Inflammatory macrophage treated with lipopolysaccharide for 4 hours (primary cell): ENCODE measurements at places on chromosomes 6 and 20.
A peak's percentile ranks its signal among the peaks of the same experiment; 100 is the strongest.

DNA sequence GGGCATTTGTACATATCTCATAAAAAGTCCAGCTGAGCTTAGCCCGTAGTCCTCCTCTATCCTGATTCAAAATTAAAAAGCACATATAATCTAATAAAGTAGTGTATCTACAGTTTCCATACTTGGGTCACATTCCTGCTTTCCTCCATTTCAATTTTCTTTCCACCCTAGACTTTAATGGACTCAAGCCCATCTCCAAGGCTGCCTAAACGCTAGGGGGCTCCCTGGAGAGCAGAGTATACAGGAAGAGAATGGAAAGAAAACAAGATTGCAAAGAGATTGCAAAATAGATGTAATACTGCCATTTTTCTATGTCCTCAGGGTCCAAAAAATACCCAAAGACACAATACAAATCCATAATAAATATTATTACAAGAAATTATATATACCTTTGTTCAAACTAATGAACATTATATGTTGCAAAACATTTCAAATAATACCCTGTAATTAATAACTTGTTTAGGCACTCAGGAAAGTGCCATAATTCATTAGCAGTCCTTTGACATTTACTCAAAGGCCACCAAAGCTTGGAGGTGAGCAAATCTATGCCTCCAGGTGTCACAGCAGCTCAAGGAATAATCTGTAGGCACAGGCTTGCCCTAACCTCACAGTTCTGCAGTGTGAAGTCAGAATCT, 2.4 kb upstream of the MCM3 start:
- DNase-seq = peak; percentile 88

DNA sequence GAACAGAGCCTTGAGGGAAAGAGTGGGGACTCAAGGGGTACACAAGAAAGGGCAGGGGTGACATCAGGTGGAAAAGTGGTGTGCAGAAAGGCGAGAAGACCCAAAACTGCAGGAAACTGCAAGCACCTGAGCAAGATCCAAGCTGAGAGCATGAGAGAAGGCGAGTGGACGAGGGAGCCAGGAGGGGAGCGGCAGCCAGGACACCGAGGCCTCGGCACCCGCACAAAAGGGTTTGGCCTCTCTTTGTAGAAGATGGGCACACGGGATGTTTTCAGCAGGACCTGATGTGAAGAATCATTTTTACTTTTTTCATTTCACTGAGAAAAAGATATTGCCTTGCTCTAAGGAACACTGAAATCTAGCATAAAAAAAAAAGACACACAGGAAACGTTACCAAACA, 82.1 kb upstream of the FOXQ1 start:
- no peak for DNase-seq

- DNase-seq = no peak
Measured at GRCh38 chr6:157271911-157272310, 51.4 kb downstream of the TMEM242 start.

DNA sequence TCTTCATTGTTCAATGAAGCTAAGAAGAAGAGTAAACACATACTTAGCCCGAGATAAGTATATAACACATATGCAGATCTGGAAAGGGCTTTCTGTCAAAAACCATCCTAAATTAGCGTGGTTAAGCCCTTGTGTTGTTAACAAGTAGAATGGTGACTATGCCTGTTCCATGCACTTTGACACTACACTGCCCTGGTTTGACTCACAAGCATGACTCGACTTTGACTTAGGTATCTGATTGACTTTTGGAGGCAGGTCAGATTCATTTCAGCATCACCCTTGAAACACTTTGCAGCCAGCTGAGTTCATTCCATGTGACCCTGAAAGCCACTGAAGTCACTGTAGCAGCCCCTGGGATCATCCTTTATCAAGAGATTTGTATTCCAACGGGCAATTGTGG, 239.8 kb downstream of the TBX18 start:
- no peak for DNase-seq

DNA sequence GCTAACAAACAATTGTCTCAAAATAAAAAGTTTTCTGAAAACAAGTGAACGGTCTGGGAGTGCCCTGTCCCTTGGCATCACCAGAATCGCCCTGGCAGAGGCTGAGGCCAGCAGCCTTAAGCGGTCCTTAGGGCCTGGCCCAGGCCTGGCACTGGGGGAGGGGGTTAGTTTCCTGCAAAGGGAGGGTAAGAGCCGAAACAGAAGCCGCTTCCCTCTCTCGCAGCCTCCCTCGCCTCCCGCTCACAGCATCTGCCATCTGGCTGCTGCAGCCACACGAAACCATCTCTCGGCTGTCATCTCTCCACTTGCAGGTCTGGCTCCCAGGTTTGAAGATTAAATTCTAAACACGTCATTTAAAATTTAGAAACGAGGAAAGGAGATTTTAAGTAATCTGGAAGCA, 31.5 kb downstream of the PMEPA1 start:
- no peak for DNase-seq

DNA sequence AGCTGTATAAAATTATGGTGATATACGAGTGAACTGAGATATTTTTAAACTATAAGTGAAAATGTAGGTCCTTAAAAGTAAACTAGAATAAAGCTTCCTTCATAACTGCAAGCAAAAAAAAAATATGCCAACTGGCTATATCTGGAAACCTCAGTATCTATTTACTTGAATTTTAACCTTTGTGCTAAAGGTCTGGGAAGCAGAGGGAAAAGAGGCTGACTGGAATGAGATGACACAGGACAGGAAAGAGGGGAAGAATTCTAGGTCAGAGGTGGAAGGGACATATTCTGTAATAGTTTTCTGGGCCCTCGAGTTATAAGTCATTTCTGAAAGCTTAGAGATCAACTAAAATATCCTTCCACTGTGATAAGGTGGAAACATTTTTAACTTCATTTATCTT, 46.8 kb downstream of the AIG1 start:
- no peak for DNase-seq

GRCh38 chr20:1427457-1428054, 34.7 kb upstream of the FKBP1A start:
- no peak for DNase-seq

DNA sequence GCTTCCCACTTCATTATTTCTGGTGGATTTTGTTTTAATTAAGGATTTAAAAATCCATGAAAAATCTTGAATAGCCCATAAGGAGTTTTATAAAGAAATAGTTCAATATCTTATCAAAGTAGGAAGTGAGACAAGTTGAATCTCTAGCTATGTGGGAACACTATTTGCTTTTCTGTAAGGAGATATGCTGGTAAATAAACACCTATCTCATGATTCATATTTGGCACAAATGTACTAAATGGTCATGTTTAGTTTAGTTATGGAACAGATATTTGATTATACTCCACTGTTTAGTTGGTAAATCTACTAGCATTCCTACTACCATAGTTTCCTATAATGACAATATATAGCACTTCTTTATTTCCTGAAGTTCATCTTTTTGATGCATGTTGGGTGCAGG, 239.9 kb upstream of the CEP162 start:
- DNase-seq = no peak

DNA sequence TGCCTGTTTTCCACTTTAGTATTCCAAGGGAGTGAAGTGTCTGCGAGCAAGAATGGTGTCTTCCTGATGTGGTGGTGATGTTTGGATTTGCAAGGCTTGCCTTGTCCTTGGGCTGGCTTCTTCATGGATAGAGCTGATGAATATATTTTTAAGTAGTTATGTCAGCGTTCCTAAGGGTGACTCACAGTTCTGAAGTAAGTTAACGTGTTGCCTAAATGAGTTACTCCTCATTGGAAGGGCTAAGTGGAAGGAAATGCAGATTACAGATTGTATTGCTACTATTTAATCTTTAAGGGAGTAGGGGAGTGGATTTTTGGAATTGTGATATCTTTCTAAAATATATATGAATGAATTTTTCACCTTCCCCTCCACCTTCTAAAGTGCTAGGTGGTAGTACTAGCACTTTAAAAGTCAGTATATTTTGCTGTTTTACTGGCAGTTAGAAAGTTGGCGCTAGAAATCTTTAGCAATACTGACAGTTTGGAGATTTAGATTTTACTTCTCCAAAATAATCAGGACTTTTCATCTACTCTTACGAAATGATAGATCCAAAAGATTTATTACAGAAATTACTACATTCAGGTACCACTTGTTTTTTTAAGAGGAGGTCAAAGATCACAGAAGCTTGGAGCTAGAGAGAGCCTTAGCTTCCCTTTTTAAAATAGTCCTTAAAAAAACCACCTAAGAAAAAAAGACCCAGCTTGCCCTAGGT, 197.4 kb downstream of the JARID2 start:
- DNase-seq = peak; percentile 84

GRCh38 chr20:63740070-63740626, 572 bp downstream of the SLC2A4RG start:
- no peak for DNase-seq

DNA sequence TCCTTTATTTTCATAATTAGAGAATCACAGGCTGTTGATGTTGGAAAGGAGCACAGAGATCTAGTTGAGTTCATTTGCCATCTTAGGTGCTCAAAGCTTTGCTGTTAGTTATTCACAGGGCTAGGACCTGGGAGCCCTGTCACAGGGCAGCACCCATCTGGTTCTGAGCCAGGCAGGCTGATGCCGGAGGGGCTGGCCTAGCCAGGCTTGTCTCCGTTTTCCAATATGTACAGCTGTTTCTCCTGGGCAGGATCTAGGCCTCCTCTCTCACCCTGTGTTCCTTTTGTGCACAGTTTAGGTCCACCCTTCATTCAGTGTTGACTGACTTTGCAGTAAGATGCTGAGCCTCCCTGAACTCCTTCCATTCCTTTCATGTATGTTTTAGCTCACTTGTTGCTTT, 33.4 kb downstream of the LRRC1 start:
- DNase-seq = no peak

DNA sequence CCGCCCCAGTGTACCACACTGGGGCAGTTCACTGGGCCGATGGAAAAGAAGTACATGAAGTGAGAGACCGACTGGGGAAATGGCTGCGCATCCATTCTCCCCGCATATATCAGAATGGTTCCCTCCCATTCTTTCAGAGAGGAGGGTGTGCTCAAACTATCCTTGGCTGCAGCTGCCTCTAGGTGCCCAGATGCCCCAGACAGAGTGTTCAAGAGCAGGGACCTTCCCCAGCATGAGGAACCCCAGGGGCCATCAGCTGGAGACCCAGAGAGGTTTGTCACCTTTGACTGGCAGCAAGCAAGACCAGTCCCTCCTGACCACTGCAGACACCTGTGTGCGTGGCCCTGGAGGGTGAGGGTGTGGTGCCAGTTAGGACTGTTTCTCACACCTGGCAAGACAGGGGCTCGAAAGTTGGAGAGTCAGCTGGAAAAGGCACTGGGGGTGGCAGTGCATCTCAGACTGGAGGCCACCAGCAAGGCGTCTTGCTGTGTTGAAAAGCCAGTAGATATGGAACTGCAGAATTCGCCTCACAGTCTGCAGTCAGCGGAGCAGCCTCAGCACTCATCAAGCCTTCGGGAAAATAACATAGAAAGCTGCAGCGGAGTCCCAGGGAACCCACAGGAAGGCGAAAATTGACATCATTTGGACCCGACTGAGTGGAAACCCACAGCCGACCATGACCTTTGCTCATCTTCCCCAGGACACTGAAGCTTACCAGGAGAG, 76.7 kb downstream of the GPR6 start:
- no peak for DNase-seq

- DNase-seq = peak; percentile 83
Measured at GRCh38 chr6:163585932-163586437, 171.5 kb downstream of the QKI start.

GRCh38 chr20:54590856-54591255, 115.5 kb downstream of the DOK5 start:
- no peak for DNase-seq

GRCh38 chr6:167296902-167297301, 5.8 kb downstream of the UNC93A start:
- no peak for DNase-seq

GRCh38 chr6:56953597-56954402, 1.1 kb upstream of the BEND6 start:
- DNase-seq = peak; percentile 20

GRCh38 chr6:52340603-52340880, 21.4 kb upstream of the PAQR8 start:
- no peak for DNase-seq

- DNase-seq = peak; percentile 37
Measured at GRCh38 chr6:132733814-132734213, 20.0 kb upstream of the VNN1 start.

- DNase-seq = peak; percentile 59
Measured at GRCh38 chr6:16901306-16901705, 140.0 kb upstream of the ATXN1 start.

GRCh38 chr6:33168284-33168601, 24.0 kb downstream of the COL11A2 start:
- no peak for DNase-seq

- DNase-seq = no peak
Measured at GRCh38 chr6:106064142-106064541, 22.0 kb upstream of the PRDM1 start.

GRCh38 chr6:146253691-146254090, 224.8 kb downstream of the GRM1 start:
- DNase-seq = no peak

DNA sequence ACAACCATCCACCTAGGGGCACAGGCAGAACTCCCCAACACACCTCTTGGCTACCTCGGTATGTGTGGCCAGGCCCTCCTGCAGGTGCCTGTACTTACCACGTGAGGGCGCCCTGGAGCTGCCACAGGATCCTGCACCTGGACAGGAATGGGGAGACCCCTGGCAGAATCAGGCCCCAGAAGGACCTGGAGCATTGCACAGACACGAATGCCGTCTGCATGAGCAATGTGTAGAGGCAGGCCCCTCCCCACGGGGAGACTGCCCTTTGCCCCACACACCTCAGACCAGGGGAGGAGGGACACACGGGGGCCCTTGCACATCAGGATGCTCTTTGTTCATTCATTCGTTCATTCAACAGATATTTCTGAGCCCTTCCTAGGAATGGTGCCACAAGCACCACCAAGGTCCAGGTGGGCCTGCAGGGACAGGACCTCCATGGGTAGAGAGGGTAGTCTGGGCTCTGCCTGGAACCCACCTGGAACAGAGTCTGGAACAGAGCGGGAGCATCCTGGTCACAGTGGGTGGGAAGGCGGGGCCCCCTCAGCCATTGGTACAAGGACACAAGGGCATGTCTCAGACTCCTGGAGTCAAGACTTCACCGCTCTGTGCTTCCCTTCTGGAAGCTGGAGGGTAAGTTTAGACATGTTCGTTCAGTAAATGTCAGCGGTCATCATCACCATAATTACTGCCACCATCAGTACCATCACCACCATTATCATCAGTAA, 32.3 kb downstream of the YTHDF1 start:
- DNase-seq = peak; percentile 16

DNA sequence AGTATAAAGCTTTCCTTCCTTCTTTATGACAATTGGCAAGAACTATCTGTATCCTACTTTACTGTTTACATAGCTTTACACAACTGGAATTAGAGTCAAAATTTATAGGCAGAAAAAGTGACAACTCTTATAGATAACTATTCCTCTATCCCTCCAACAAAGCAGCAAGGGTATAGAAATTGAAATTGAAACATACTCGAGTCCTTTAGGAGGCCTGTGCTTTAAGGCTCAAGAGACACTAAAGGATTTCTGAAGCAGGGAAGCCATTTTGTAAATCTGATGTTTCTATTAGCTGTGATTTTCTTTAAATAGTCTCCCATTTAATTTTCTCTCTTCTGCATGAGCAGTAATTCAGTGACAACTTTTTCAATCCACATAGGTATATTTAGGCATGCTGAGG, 567.6 kb upstream of the MAN1A1 start:
- DNase-seq = no peak
